Nasal cavity respiratory epithelium epithelial cell of viscerocranial mucosa (primary cell): ENCODE measurements at places on chromosomes 2 and 18. TPM values are rescaled to one million over a fixed set of nuclear protein-coding genes. Genes with fewer than 3 reads are reported as not detected.

The PLCL1 gene
- under 0.01 TPM in 2 replicates for total RNA-seq

The PLA2R1 gene
- 2.7 and 10.0 TPM in 2 replicates for total RNA-seq

The TRIM43B gene
- total RNA-seq, result not detected in 2 replicates

The FAM161A gene
- 1.0 and 1.8 TPM in 2 replicates for total RNA-seq

The ESPNL gene
- total RNA-seq, result under 0.01 and 0.14 TPM in 2 replicates
